ENCODE measurements at places on chromosomes 6 and 20. TPM values are rescaled to one million over a fixed set of nuclear protein-coding genes. Genes with fewer than 3 reads are reported as not detected.

DNA sequence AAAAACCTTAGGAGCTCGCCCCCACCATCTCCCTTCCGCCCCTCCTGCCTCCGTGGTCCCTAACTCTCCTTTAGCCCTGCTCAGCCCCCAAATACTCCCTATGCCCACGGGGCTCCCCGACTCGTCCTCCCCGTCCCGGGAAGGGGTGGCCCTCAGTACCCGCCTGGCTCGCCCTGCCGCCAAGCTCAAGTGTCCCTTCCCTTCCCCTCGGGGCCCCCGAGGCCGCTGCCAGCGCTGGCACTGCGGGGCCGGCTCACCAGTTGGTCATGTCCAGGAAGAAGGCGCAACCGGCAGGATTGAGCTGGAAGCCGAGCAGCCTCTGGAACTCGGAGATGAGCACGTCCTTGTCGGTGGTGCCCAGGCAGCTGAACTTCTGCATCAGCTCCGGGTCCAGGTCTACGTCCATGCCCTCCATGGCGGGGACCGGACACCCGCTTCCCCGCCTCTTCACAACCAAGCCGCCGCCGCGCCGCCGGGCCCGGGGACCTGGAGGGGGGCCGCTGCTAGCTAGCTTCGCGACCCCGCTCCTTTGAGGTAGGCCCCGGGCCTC is 303 bp downstream of the ILRUN start:
- DNase-seq, result no peak

GRCh38 chr6:9982215-9982614 is 432.7 kb downstream of the TFAP2A start:
- no peak for DNase-seq

DNA sequence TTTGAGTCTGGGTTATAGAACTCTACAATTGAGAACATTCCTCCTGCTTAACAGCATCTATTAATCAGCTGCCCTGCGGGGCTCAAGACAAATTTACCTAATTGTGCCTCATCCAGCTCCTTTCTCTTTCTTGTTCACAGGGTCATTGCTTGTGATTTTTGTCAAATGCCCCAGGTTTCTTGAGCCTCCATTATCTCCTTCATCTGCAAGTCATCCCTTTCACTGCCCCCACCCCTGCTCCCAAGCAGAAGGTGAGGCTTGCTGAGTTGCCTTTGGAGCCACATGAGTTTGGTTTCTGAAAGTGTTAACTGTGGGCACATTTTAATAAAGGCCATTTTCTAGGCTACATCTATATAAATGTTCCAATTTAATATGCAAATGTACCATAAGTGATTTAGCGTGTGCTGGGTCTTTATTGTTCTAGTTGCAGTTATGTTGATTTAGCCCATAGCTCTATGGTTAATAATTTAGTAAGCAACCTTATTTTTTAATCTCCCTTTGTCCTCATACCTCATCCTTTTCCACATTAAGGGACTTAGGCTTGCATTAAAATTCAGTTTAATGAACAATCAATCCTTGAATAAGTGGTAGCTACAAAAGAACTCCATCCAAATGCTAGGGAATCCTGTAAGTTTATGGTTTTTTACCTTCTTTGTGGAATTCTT is 56.1 kb downstream of the VSTM2L start:
- no peak for DNase-seq

The DNAJC5 gene
- polyA plus RNA-seq, result 31.8 TPM

The SAMD10 gene
- polyA plus RNA-seq, result 3.8 TPM

DNA sequence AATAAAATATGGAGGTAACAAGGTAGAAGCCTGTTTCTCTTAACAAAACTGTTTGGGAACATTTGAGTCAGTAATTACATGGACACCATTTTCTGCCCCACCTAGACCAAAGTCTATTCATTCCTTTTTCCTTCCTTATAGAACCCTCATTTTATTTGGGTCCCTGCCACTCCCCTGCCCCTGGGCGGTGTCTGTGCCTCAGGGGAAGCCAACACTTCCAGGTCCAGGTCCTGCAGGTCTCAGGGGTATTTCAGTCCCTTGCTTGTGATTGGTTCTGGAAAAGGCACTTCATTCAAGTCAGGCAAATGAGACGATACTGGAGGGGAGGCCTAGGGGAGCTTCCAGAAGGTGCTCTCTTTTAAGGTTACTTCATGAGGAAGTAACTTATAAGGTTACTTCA is 42.3 kb downstream of the SLC35D3 start:
- DNase-seq, result no peak

The FOXO3 gene
- polyA plus RNA-seq, result 48.2 TPM

DNA sequence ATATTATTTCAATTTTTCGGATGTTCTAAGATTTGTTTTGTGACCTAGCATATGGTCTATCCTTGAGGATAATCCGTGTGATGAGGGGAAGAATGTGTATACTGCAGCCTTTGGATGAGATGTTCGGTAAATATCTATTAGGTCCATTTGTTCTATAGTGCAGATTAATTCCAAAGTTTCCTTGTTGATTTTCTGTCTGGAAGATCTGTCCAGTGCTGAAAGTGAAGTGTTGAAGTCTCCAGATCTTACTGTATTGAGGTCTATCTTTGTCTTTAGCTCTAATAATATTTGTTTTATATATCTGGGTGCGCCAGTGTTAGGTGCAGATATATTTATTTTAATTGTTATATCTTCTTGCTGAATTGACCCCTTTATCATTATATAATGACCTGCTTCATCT is 32.2 kb upstream of the SNAP91 start:
- DNase-seq, result no peak

DNA sequence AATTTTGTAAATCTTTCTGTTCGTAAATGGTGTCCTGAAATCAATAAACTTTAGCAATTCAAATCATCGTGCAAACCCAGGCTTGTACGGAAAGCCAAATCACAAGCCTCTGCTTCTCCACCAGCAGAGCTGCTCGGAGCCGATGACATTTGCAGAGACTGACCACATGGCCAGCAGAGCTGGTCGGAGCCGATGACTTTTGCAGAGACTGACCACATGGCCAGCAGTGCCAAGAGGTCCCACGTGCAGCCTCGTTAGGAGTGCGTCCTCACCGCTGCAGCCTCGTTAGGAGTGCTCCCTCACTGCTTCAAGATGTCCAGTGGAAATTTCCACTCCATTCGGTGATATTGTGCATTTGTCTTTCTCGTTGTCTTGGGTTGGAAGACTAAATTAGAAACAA is 28.5 kb downstream of the SMOC2 start:
- no peak for DNase-seq

The BPIFB2 gene
- polyA plus RNA-seq, result not detected

DNA sequence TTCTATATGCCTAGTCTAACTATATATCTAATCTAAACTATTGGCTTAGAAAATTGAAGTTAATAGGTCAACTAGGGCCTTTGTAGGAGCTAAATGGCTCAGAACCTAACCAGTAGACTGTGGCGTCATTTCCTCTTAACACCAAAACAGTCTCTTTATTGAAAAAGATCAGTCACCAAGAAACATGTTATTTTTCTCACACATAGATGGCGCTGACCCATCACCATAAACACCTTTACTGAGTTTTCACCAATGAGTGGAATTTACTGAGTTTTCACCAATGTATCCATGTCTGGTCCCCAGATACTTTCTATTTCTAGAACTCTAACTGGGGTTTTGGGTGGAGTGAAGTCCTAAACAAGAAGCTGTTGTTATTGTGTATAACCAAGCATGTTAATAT is 636.0 kb downstream of the BCKDHB start:
- DNase-seq, result no peak

DNA sequence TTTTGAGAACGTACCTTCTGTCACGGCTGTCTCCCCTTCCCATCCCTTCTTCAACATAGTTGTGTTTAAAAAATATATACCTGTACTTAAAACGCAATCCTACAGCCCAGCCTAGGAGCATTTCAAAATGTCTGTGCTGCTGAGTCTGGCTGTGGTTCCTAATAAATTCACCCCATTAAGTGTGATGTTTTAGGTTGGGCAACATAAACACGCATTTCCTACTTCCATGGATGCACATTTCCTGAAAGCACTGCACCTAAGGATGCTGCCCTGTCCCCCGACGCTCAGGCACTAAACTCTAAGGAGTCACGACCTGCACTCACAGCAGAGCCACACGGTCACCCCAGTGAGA is 1.2 kb downstream of the REV3L start:
- DNase-seq, result no peak

The MYB gene
- 0.18 TPM for polyA plus RNA-seq

DNA sequence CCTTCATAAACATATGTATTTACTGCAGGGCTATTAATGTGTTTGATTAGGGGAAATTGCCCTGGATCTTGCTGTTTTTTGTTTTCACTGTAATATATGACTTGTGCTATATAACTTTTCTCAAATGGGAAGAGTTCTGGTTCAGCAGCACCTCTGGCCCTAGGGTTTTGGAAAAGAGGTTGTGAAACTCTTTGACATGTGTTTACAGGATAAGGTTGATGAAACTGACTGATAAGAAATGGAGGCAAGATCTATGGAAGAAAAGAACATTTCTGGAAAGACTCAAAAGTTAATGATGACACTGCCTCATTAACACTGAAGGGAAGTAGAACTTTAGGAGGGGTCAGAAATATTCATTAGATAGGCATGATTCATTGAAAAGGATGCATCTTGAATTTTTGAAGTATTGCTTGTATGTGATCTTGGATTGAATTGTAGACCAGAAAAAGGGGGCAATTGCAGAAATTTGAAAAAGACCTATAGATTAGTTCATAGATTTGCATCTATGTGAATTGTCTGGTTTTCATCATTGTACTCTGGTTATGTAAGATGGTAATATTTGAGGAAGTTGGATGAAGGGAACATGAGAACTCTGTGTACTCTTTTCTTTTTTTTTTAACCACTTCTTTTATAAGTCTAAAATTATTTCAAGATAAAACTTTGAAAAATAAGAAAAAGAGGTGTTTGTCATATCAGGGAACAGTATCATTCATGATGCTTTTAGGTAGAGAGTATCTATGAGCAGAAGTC is 54.0 kb downstream of the UTRN start:
- no peak for DNase-seq

- no peak for DNase-seq
These were observed 31.9 kb downstream of the ANKRD60 start for GRCh38 chr20:58196402-58197184.

- no peak for DNase-seq
These were observed 33.9 kb upstream of the SGK1 start for GRCh38 chr6:134351615-134352474.

GRCh38 chr20:43542674-43543073 is 16.2 kb upstream of the SGK2 start:
- no peak for DNase-seq

DNA sequence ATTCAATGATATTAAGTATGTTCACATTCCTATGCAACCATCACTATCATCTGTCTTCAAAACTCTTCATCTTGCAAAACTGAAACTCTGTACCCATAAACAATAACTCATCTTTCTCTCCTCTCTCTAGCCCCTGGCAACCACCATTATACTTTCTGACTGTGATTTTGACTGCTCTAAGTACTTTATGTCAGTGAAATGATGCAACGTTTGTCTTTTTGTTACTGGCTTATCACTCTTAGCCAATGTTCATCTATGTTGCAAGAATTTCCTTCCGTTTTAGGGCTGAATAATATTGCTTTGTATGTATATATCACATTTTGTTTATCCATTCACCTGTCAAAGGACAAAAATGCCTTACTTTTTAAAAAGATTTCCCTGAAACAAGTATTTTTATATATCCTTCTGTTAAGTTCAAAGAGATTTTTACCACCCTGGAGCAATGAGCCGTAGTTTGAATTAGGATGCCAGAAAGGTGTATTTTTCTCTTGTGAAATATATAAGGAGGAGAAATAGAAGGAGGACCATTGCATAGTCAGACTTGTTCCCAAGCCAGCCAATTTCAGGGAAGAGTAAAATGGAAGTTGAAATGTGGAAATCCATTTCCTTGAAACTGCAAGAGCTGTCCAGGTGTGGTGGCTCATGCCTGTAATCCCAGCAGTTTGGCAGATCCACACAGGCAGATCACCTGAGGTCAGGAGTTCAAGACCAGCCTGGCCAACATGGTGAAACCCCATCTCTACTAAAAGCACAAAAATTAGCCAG is 4.0 kb upstream of the CGAS start:
- DNase-seq, result no peak

The CYP39A1 gene
- 4.3 TPM for polyA plus RNA-seq

The PACSIN1 gene
- 0.20 TPM for polyA plus RNA-seq

DNA sequence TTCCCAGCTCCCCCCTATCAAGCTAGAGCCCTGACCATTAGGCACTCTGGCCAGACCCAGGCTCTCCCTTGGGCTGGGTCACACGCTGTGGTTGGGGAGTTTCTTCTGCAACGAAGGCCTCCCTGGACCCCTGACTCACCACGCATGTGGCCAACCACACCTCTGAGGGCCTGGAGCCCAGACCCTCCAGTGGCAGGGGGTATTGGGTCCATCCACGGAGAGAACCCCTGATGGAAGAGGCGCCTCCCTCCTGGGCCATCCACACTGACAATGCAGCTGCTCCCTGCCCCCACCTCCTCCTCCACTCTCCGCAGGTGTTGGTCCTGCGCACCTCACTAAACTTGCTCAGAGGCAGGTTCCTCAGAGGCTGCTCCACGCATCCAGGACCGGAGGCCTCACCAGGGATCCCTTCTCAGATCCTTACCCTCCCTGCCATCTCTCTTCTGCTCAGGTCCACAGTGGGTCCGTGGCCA is 125.4 kb downstream of the RNASET2 start:
- no peak for DNase-seq

DNA sequence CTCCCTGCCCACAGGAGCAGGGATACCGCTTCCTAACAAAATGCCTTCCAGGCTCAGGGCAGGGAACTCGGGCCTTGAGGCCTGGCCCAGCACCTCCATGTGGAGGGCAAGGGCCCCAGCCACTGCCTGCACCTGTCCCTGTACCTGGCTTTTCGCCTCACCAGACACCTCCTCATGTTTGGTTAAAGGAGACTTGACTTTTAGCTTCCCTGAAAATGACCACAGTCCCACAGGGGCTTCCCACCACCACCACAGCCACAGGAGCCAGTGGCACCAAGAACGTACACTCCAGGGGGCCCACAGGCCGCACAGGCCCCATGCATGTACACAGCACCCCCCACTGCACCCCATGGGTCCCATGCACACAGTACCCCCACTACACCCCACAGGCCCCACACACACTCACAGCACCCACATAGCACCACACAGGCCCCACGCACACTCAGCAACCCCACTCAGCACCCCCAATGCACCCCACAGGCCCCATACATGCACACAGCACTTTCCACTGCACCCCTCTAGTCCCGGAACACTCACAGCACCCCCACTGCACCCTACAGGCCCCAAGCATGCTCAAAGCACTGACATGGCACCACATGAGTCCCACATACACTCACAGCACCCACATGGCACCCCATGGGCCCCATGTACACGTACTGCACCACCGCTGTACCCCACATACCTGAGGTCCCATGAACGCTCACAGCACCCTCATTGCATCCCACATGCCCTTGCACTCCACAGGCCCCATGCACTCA is 86.5 kb downstream of the GINS1 start:
- no peak for DNase-seq

The C20orf202 gene
- polyA plus RNA-seq, result 0.09 TPM

GRCh38 chr6:157464653-157465535 is 83.9 kb downstream of the ZDHHC14 start:
- DNase-seq, result no peak

- DNase-seq, result no peak
These were observed 7.0 kb upstream of the ZKSCAN8 start for GRCh38 chr6:28134716-28135115.

The PRPH2 gene
- polyA plus RNA-seq, result 1.1 TPM

Data from urinary bladder (tissue), 4 donors.